ENCODE measurements at places on chromosomes 4 and X.

GRCh38 chr4:189001971-189002450, 862.8 kb downstream of the TRIML1 start:
- DNase-seq, result no peak

DNA sequence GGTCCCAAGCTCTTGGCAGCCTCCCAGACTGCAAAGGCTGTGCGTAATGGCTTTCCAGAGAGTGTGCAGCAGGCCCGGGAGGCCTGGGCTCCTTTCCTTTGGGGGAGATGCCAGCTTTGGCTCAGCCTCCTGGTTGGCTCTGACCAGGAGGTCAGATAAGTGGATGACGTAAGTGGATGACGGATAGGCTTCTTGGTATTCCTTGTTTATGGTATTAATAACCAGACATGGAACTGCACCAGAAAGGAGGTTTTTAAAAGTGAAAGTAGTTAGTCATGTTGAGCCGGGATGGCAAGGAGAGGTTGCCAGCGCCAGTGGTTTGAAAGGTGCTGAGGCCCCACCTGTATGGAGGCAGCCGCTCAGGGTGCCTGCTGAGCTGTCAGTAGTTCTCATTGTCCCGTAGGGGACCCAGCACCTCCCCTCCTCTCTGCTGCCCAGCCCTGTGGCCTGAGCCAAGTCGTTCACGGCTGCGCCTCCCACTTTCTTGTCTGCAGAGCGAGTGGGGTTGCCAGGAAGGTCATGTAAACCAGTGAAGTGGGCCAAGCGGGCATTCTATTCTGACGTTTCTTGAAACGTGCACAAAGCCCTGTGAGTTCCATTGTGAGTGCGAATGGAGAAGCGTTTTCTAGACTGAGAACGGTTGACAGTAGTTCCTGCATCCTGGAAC, 28.7 kb upstream of the STOX2 start:
- no peak for DNase-seq

- DNase-seq, result no peak
Observed at GRCh38 chrX:106454991-106455390, 156.8 kb upstream of the RADX start.

DNA sequence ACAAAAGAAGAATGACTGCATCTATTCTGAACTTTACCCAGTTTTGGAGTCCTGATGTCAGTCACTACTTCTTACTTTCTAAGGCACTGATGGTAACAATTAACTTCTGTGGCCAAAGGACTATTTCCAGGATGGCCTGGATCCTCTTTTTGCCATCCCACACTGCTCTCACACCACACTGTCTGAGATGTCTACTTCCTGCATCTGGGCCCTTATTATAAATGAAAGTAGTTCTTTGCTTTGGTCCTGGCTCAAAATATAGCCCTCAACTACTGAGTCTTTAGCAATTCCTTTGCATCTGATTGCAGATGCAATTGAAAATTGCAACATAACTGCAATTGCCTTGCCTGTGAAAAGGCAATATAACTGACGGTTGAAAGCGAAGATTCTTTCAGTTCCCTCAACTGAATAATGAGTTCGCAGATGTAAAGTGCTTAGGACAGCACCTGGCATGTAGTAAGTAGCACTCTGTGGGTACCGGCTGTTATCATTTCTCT, 44.2 kb downstream of the COQ2 start:
- no peak for DNase-seq

DNA sequence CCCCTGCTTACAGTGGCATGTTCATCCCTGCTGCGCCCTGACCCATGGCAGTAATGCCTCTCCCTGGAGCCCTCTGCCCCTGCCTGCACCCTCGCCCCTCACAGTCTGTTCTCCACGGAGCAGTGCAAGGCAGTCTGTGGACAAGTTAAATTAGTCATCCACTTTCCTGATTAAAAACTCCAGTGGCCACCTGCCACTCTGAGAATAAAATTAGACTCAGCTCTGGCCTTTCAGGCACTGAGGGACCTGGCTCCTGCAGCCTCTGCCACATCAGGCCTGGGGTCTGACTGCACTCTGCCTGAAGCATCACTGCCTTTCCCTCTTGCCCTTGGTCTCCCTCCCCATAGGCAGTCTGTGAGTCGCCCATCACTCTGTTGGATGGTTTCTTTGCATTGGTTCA, 53.6 kb downstream of the GRK4 start:
- DNase-seq, result no peak

- no peak for DNase-seq
Observed at GRCh38 chr4:110207233-110207632, 8.8 kb upstream of the ELOVL6 start.

- DNase-seq, result no peak
Observed at GRCh38 chrX:24391843-24392242, 31.4 kb downstream of the SUPT20HL1 start.

GRCh38 chrX:128458888-128459287, 406.7 kb upstream of the ACTRT1 start:
- DNase-seq, result no peak

- DNase-seq, result no peak
Observed at GRCh38 chr4:122458625-122459024, 2.1 kb upstream of the IL2 start.

DNA sequence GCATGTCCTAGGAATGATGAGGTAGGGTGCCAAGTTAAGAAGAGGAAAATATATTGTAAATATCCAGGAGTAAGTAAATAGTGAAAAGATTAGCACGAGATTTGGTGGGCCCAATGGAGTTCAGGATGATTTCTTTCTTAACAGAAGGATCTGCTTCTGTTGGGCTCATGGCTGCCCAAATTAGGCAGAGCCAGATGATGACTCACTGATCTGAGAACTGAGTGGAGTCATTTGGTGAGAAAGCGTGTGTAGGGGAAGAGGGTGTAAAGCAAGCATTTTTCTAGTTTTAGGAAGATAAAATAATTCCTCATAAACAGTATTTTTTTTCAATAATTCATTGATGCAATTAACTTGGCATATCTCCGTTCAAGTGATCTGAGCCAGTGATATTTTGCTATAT, 1.6 kb downstream of the TBX22 start:
- DNase-seq, result no peak

DNA sequence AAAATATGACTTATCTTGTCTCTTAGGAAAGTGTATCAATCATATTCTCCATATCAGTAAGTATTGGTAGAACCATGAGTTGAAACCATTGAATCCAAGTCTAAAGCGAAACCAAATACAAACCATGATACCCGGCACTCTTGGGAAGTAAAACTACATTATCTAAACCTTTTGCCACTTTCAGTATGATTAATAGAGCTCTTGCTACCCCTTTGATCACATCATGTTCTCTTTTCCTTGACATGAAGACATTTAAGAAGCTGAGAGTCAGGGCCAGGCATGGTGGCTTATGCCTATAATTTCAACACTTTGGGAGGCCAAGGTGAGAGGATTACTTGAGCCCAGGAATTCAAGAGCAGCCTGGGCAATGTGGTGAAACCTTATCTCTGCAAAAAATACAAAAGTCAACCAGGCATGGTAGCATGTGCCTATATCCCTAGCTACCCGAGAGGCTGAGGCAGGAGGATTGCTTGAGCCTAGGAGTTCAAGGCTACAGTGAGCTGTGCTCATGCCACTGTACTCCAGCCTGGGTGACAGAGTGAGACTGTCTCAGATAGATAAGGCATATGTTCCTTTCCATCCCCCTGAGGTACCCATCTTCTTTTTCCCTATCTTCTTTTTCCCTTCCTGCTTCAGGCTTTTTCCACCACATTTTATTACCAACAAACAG, 45.4 kb downstream of the CEP135 start:
- no peak for DNase-seq

DNA sequence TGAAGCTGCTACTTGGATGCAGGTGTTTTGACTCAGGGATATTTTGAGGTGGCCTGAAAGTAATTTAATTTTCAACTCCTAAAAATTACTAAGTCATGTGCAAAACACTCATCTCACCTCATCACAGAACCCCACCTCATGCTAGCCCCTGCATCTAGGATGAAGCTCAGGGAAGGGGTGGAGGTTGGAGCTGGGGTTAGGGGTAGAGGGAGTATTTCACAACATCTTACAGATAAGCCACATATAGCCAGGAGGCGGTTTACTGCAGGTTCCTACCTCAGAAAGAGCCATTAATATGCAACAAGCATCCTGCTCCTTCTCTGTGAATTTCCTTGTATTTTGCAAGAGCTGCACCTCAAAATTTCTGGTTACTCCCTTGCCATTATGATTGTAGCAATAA, 70.5 kb upstream of the TSPAN5 start:
- DNase-seq, result no peak

DNA sequence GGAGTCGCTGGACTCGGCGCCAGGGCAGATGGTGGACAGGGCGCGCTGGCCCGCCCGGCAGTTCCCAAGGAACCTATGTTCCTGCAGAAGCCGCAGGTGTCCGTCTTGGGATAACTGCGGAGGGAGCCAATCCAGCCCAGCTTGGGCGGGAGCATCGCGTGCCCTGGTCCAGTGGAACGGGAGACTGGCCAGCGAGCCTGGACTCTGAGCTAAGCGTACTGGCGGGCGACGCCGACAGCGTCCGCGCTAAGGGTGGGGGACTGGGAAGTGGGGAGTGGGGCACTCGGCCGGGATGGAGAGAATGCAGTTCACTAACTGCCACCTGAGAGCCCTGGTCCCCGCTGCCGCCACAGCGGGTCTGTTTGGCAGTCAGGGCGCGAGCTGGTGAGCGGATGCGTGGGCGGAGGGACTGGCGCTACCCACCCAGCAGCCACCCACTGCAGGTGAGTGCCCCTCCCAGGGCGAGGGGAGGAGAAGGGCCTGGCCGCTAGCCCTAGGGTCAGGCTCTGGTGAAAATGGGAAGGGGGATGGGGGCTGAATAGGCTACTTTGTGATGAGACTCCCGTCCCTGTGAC, 1.3 kb upstream of the MAMLD1 start:
- no peak for DNase-seq

GRCh38 chrX:1614927-1615326, at the start of gene ASMT:
Gene ASMT, plus strand, starts transcription at chrX:1615059. Its CDS starts 141 bp downstream, at chrX:1615200.
- DNase-seq, result no peak

DNA sequence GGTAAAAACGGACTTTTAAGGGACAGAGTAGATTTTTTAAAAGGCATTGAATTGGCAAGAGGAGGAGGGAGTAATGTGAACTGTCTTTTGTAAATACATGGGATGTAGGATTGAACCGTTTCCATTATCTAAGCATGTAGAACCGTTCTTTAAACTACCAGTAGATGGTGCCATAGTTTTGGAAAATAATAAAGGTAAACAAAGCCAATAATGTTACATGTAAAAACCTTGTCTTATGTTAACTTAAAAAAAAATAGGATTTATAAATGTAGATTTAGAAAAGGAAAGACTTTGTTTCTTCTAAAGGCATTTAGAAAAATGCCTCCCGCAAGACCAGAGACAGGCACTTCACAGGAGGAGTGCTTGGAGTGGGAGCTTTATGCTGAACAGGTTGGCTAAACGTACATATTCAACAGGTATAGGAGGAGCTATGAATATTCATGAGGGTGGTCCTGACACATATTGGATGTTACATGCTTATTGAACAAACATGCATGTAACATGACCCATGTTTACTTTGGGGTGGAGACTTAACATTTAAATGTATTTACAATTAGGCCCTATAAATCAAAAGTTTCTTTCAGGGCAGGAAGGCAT, 45.5 kb upstream of the FAM241A start:
- DNase-seq, result no peak

- DNase-seq, result no peak
Observed at GRCh38 chr4:185379326-185380295, 16.1 kb downstream of the LRP2BP start.

- DNase-seq, result no peak
Observed at GRCh38 chr4:4685810-4686795, 144.3 kb upstream of the STX18 start.

GRCh38 chr4:152467101-152467500, 68.8 kb downstream of the FBXW7 start:
- DNase-seq, result no peak

DNA sequence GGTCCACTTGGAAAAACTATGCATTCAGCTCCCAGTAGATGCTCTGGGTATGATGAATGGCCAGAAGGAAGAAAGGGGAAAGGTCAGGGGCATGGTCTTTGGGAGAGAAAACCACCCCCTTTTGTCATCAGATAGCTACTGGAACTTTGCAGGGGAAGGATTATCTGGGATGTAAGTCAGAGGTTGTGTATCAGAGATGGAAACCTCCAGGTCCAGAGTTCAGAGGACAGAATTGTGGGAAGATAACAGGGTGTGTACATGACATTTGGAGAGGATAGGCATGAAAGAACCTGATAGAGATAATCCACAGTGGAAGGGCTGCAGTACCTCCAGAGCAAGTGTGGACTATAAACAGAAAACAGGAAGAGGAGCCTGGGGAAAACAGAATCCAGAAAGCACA, 262.7 kb downstream of the SPRY1 start:
- no peak for DNase-seq

DNA sequence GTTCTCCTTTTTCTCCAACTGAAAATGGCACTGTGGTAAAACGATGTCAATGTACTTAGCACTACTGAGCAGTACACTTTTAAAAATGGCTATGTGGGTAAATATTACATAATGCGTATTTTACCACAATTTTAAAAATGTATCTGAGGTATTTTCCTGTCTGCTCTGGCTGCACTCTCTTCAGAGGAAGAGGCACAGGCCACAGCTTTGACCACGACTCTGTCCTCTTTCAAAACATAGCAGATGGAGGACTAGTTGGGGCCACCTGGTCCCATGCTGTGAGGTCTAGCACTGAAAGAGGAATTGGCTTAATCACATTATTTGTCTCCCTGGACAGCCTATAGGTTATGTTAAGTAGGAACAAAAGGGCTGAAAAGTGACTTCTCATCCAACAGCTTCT, 5.2 kb downstream of the KCNE5 start:
- DNase-seq, result no peak

DNA sequence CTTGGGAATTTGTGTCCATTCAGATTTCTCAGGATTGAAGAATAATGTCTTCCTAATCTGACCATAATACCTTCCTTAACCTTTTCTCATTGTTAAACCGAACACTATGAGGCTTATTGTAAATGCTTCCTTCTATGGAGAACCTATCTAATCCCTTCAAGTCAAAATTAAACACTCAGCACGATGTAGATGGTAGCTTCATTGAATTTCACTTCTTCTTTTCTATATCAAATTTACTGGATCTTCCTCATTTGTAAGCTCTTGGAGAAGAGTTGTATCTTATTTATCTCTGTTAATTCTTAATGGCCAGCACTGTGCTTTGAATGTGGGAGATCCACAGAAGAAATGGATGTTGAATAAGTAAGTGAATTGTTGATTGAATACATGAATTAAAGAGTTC, 109.0 kb upstream of the RAPGEF2 start:
- no peak for DNase-seq

DNA sequence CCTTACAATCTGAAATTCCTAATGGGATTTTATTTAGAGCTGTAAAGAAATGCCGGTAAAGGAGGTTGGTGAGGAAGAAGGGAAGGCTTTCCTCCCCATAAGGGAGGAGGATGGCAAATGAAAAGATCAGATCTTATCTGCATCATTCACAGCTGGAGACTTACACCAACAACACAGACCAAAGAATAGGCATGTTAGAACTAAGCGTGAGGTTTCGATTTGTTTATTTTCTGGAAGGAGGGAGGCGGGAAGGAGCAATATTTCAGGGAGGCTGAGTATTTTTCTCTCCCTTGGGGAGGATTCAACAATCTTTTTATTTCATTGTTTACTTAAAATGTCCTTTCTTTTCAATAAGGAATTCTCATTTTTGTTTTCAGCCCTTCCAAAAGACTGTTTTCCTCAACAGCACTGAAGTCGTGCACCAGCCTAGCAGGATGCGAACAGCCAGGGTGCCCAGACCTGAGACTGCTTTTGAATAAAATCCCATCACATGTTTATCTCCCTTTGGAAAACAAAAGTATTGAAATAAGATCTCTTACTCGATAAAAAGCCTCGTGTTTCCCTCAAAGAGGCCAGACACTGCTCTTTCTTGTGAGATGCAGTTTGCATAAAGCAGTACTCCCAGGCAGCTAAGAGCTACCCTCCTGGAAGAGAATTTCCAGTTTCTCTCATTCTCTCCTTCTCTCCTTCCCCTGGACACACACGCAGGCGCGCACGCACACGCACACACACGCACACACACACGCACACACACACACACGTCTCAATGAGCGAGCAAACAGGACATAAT, 236.1 kb downstream of the MGST2 start:
- no peak for DNase-seq

Measured in stimulated activated CD8-positive, alpha-beta memory T cell treated with anti-CD3 and anti-CD28 coated beads, Interleukin-15, amount 100 ng/mL, for 24 hours (primary cell).